ENCODE measurements at places on chromosomes 12 and 14. TPM values are rescaled to one million over a fixed set of nuclear protein-coding genes. Genes with fewer than 3 reads are reported as not detected.

DNA sequence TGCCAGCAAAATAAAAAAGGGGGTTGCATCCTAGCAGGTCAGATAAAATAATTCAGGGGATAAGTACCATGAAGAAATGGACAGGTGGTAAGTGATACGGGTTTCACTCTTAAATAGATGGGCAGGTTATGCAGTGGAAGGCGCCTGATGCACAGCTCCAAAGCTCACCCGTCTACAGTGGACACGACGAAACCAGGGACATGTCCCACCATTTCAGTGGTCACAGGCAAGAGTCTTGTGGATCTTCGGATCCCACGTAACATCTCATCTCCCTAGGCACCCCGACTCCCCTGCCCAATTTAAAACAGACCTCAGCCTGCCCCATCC lies 60.5 kb downstream of the DDX51 start:
- DNase-seq = no peak

The NXPH4 gene
- total RNA-seq = 6.6 TPM

DNA sequence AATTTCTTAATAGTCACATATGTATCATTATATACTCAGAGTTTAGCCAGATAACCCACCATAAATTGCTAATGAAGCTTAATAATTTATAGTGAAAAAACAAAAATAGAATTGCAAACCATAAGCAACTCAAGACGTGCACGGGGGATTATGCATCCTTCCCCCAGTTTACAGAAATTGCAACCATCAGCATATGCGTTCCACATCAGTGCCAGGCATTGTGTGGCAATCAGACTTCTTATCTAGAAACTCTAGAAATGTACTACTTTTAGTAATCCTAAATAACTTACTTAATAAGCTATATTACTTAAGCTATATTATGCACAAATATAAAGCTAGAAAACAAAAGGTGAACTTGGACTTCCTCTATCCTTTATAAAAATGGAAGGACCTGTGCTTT lies 115.8 kb downstream of the CRADD start:
- no peak for DNase-seq

The TMEM253 gene
- total RNA-seq = 0.39 TPM

GRCh38 chr12:55744340-55745030 lies 1.6 kb downstream of the GDF11 start:
- no peak for DNase-seq

GRCh38 chr12:108565976-108566375 lies 3.6 kb downstream of the ISCU start:
- DNase-seq = no peak

- no peak for DNase-seq
Measured at GRCh38 chr12:99906786-99907579, 77.8 kb downstream of the ANKS1B start.

GRCh38 chr12:6078398-6079096 lies 45.9 kb downstream of the VWF start:
- no peak for DNase-seq

The SENP1 gene
- 24.0 TPM for total RNA-seq

- no peak for DNase-seq
Measured at GRCh38 chr12:42104087-42104486, 40.6 kb downstream of the GXYLT1 start.

GRCh38 chr12:92108651-92109050 lies 37.0 kb downstream of the BTG1 start:
- DNase-seq = peak; percentile 8

The AMN1 gene
- 12.0 TPM for total RNA-seq

DNA sequence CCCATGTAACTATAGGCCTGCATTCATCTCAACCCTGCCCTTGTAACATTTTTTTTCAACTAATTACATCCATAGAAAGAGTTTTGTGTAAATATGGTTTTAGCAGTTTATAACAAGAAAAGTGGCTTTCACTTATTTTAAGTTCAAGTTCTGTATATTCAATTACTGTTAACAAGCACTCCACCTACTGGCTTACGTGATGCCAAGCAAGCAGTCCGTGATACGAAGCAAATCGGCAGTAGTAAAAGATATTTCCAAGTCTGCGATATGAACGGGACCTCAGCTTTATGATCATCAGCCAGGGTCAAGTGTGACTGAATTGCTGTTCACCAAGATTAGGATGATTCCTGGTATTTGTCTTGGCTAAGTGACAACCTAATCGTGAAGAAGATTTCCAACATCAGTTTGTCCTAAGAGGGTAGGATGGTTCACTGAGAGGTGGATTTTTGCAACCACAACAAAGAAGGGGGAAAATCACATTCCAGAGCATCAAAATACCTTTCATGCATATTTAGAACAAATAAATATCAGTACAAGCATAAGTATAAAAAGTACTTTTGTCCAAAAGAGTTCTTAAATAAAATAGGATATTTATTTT lies 456.2 kb downstream of the FOXG1 start:
- DNase-seq = no peak

All from skin of body (tissue), 3 donors.